Sigmoid colon (tissue), 7 donors: ENCODE measurements at places on chromosomes 6 and 20. TPM values are rescaled to one million over a fixed set of nuclear protein-coding genes. Genes with fewer than 3 reads are reported as not detected.

The GATA5 gene
- not detected for total RNA-seq

The KCNG1 gene
- total RNA-seq = 1.7 TPM

DNA sequence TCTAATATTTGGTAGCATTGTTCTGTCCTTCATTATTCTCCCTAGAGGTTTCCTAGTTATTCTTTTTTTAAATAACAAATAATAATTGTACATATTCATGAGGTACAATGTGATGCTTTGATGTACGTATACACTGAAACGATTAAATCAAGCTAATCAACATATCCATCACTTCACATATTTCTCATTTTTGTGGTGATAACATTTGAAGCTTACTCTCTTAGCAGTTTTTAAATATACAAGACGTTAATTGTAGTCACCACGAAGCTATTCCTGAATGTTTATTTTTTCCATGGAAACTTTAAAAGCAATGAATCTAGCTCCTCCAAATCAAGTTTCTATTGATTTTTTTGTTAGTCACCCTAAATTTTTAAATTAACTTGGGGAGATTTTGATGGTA, 116.5 kb upstream of the PRND start:
- no peak for DNase-seq

GRCh38 chr6:159278626-159279025, 109.4 kb downstream of the FNDC1 start:
- DNase-seq = no peak

DNA sequence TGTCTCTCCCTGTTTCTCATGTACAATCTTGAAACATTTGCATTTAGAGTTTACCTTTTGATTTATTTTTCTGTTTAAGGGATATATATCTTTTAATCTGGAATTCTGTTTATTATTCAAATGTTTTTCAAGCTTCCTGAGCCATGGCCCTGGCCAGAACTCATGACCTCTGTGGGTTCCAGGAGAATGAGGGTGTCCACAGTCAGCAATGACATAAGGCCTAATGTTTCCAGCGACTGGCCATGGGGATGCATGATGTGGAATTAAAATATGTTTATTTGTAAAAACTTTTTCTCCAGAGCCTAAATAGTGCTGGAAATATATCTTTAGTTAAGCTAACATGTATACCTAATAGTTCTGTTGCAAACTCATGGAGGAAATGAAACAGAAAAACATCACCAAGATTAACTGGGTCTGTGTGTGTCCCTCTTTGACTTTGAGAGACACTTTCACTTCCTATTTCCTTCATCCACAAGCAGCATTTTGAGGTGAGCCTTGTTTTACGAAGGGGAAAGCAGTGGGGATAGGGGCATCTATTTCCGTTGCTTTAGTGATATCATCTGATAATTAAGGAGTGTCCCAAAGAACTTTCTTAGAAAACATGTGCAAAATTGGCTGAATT, 87.6 kb downstream of the SMOC2 start:
- DNase-seq = no peak

DNA sequence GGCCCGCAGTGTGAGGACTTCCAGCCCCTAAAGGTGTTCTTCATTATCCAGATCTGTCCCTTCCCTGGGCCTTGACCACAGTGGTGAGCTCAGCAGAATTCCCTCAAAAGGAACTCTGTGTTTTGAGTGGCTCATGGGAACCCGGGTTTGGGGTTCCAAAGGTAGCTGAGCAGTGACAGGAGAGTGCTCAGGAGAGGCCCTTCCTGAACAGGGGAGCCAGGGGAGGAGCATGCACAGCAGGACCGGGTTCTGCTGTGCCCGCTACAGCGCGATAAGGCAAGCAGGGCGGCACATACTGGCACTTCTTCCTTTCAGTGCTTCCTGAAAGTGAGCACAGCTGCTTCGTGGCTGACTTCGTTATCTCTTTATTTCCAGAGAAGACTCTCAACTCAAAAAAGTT, 88.3 kb downstream of the SSR1 start:
- no peak for DNase-seq

DNA sequence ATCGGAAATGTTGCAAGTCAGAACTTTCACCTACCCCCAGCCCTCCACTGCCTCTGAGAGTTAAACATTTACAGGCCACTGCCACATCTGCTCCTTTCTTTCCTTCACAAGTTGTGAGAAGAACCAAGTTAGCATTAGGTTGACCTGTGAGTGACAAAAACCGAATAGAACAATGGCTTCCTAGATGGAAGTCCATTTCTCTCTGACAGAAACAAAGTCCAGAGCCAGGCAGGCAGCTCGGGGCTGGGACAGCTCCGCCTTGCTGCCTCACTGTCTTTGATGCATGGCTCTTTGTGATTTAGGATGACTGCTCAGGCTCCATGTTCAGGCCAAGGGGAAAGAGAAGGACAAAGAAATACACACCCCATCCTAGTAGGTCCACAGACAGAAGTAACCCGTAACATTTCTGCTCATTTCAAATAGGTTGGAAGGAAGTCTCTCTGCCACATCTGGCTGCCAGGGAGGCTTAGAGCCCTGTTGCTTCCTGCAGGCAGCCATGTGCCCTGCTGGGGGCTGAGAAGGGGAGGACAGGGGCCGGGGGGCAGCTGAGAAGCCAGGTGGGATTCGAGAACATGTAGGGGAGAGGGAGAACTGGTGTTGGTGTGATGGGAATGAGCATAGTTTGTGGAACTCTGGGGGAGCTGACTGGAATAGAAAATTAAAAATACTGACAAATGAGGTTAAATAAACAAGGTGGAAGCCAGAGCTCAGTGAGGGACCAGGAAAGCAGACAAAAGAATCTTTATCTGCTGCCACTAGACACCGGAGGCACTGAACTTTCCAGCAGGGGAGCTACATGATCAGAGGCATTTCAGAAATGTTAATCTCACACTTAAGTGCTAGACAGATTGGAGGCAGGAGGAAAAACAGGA, 19.5 kb upstream of the IER3 start:
- DNase-seq = no peak
